ENCODE measurements at places on chromosomes 13 and 19. TPM values are rescaled to one million over a fixed set of nuclear protein-coding genes. Genes with fewer than 3 reads are reported as not detected.

Gene GIPC3
- 0.19 TPM for total RNA-seq

Gene ARHGEF18
- total RNA-seq = 73.0 TPM

Gene RNF225
- 0.19 TPM for total RNA-seq

Gene ANKRD24
- total RNA-seq = 0.23 TPM

Gene ZNF776
- 5.0 TPM for total RNA-seq

Gene TUBA3C
- not detected for total RNA-seq

Gene PDX1
- 0.10 TPM for total RNA-seq

Gene FAM216B
- total RNA-seq = not detected

Gene TNFSF13B
- total RNA-seq = not detected

Gene ZNF560
- total RNA-seq = not detected

Gene EBI3
- total RNA-seq = 3.8 TPM

Gene MCEMP1
- not detected for total RNA-seq

Gene ADGRE2
- 0.55 TPM for total RNA-seq

Gene AKT2
- total RNA-seq = 171 TPM

All from A549 treated with Mapracorat at 1 μM for 4 hours (cell line).